ENCODE measurements at places on chromosomes 12 and 14.

- DNase-seq = no peak
Measured at GRCh38 chr14:69059658-69060623, 80.8 kb upstream of the ACTN1 start.

DNA sequence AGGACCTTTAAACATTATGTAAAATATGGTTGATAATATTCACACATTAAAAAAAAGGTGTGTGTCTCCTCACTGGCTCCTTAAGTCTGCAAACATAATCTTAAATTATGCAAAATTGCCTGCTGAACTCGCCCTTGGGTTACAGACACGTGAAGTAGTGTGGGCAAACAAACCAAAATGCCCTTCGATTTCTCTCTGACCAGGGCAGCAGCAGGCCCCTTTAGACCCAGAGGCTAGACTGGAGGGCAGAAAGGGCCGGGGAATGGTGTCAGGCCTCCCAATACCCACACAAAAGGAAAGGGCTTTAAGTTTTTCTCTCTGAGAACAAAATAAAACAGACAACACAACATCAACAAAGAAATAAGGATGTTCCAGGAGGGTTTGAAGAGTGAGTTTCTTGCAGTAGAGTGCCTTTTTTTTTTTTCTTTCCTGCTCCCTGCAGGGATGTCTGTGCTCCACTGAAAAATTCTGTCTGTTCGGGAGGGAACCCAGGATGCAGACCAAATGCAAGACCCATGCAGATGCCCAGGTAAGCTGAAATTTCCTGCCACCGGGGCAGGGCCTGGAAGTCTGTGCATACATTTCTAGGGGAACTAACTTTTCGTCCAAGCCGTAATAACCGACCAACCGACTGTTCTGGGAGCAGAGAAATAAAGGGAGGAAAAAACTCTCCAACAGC is 1.7 kb downstream of the TBX3 start:
- no peak for DNase-seq

GRCh38 chr12:108193917-108194316 is 64.8 kb downstream of the WSCD2 start:
- DNase-seq = no peak

DNA sequence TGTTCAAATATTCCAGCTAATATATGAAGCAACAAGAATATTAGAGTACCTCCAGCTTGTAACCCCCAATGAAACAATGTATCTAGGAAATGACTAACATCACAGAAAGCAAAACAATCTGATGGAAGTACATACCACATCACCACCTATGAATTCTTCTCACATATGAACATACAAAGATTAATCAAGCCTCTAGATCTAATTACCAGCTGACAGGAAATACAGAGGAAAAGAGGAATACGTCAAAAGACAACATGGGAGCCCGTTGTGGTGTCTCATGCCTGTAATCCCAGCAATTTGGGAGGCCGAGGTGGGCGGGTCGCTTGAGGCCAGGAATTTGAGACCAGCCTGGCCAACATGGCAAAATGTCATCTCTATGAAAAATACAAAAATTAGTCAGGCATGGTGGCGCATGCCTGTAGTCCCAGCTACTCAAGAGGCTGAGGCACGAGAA is 7.5 kb downstream of the NEDD8 start:
- DNase-seq = no peak

- no peak for DNase-seq
Measured at GRCh38 chr14:90782892-90783291, 33.3 kb downstream of the TTC7B start.

- no peak for DNase-seq
Measured at GRCh38 chr12:22110176-22110575, 64.2 kb downstream of the CMAS start.

DNA sequence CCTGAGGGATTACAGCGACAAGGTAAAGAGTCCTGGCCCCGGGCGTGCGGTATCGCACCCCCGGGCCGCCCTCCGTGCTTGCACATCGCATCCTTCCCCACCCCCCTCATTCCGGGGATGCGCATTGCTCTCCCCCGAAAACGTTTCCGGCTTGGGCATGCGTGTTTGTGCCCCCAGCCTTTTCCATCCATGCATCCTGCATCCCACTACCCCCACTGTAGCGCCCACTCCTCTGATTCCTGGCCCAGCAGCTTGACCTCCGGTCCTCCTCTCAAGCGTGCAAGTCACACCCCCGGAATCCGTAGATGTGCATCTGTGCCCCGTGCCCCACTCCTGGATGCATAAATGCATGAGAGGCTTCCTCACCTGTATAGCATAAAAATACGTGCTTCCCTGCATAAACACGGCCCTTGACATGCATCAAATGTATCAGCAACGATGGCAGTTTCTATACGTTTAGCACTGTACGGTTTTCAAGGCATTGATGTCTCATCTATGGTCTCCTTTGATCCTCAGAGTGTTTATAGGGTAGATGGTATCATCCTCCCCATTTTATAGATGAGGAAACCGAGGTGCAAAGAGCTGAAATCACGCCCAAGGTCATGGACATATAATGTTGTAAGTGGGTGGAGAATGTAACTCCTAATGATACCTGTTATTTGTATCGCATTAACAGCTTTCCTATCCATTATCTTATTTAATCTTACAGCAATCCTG is 484 bp downstream of the RIC8B start:
- DNase-seq = no peak

GRCh38 chr12:104340925-104341611 is 37.5 kb downstream of the EID3 start:
- no peak for DNase-seq

DNA sequence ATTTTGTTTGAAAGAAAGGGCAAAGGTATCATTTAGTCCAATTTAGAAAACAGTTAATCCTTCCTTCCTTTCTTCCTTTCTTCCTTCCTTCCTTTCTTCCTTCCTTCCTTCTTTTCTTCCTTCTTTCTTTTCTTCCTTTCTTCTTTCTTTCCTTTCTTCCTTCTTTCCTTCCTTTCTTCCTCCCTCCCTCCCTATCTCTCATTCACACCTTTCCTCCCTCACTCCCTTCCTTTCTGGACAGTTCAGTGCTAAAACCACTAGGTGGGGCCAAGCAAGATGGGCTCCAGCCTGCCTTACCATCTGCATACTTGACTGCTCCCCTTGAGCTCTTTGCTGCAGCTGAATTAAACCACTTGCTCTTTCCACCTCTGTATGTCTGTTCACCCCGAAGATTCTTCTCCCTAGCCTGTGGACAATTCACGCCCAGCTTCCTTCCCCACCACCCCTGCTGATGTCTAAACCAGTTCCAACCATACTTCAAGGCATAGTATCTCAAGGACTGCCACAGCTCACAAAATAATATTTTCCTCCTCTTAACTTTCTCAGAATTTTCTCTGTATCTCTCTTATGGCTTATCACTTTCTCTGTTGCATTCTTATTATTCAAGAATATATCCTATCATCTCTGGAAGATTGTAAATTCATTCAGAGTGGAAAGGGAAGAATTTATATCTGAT is 78.0 kb downstream of the DBX2 start:
- no peak for DNase-seq

DNA sequence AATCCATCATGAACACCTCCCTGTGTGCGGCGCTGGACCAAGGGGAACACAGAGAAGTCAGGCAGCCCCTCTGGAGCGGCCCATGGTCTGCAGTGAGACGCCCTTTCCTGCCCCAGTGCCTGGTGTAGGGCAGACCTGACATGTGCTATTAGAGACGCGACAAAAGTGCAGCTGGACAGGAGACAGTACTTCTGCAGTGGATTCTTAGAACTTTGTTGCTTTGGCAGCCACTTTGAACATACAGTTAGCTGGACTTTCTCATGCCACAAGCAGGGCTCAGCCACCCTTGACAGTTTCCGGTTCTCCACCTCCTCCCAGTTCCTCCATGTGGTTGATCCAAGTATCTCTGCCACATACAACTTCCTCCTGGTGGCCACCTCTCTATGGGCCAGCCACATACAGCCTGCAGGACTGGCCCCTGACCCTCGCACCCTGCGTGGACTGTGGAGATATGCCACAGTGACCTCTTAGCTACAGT is 45.9 kb downstream of the LGMN start:
- no peak for DNase-seq

- no peak for DNase-seq
Measured at GRCh38 chr12:130098301-130099005, 63.8 kb upstream of the FZD10 start.

GRCh38 chr12:57621497-57622292 is 10.5 kb downstream of the ARHGEF25 start:
- DNase-seq = no peak

DNA sequence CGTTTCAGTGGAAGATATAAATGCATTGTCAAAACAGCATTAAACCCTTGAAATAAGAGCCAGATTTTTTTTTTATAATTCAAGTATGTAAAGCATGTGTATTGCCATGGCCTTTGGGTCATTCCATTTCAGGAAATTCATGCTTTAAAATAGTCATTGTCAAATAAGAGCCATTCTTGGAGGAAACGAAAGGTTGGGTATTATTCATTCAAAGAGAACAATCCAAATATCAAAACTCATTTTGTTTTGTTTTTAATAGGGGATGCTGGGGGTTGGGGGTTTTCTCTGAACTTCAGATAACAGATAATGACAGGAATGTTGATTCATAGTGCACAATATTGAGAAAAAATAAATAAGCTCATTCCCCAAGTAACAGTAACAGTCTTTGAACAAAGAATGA is 174.4 kb upstream of the NUDT4 start:
- no peak for DNase-seq

GRCh38 chr12:47886510-47887240 is 18.1 kb downstream of the VDR start:
- DNase-seq = no peak

GRCh38 chr12:121318121-121318520 is 21.6 kb upstream of the CAMKK2 start:
- DNase-seq = no peak

DNA sequence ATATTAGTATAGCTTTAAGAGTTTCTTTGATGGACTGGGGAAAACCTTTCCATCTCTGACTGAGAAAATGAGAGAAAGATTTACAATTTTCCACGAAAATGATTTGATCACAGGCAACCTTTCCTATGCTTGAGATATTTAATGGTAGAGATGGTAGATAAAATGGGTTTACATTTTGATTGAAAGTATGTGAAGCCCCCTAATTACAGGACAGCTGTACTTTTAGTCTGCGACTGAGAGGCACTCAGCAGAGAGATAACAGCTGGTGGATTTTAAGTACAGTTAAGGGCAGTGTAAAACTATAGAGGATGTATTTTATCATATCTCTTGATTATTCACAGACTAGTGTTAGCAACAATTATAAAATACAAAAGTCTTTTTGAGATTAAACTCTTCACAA is 40.7 kb downstream of the C12orf50 start:
- DNase-seq = no peak

GRCh38 chr12:107487011-107487680 is 198.5 kb upstream of the PWP1 start:
- no peak for DNase-seq

GRCh38 chr14:54189748-54190354 is 207.0 kb upstream of the CDKN3 start:
- no peak for DNase-seq

Data from stimulated activated CD8-positive, alpha-beta memory T cell treated with anti-CD3 and anti-CD28 coated beads, Interleukin-4, amount 100 ng/mL, for 1 hour (primary cell).